ENCODE measurements at places on chromosomes 13 and 19.

DNA sequence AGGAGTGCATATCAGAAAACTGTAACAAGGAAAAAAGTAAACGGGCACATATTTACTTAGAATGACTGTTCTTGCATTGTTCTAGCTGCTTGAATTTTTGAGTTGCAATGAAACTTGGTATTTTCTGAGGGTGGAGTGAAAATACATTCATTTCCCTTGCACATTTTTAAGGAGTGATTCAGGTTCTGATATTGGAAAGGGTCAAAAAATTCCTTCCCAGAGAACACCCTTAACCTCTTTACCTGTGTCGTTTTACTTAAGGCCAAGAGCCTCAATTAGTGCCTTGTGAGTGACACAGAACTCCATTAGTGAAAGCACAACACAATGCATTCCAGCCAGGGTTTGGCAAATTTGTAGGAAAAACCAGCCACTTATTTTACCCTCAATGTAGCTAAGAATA is 2.3 kb downstream of the ITGBL1 start:
- DNase-seq, result no peak

- no peak for DNase-seq
Measured at GRCh38 chr19:51706885-51707284, 13.8 kb downstream of the SPACA6 start.

DNA sequence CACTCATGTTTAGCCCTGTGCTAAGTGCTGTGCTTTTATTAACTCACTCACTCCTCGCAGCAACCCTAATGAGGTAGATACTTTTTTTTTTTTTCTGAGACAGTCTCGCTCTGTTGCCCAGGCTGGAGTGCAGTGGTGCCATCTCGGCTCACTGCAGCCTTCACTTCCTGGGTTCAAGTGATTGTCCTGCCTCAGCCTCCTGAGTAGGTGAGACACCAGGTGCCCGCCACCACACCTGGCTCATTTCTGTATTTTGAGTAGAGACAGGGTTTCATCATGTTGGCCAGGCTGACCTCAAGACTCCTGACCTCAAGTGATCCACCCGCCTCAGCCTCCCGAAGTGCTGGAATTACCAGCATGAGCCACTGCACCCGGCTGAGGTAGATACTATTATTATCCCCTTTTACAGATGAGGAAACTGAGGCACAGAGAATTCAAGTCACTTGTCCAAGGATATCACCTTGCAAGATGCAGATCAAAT is 2.5 kb downstream of the ITPKC start:
- no peak for DNase-seq

- no peak for DNase-seq
Measured at GRCh38 chr19:18234194-18234593, 8.0 kb upstream of the PDE4C start.

DNA sequence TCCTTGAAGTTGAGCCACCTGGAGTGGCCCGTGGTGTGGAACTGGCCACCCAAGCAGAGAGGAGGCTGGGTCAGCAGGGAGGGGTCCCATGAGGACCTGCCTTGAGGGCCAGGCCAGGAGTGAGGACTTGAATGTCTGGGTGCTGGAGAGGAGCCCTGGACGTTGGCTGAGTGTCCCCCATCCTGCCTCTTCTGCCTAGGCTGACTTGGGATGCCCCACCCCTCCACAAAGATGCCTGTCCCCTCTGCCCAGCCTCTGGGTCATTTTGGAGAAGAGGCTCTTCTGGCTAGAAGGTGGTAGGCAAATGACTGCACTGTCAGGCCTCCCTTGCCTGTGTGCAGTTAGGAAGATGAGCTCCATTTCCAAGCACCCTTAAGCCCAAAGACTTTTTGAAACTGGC is 1.7 kb downstream of the SSBP4 start:
- DNase-seq, result no peak

DNA sequence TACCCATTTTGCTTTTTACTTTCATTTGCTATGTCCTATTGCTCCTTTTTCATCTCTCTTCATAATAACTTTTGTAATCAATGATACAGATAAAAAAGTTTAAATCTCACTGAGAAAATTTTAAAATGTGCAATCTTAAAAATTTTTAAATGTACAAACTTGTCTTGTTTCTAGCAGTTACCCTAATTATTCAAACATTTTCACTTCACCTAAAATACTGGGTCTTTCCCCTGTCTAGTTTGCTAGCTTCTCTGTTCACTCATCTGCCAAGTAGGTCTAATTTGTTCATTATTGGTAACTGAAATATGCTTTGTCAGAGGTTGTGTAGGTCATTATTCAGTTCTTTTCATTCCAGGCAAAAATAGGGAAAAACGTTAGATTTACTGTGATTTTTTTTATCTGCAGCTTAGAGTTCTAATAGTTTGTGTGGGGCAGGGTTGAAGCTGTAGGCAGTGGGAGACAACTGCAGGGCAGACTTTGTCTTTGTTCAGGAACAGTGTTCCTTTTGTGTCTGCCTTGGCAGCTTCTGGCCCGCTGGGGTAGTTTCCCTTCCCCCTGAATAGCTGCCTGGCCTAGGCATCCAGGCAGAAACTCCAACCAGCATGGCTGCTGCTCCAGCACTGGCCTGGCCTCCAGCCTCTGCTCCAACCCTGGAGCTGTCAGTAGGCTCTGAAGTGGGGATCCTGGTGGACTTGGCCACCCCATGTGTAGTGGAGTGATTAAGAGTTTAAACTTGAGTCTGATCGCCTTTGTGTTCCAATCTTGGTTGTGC is 48.5 kb downstream of the WDFY2 start:
- no peak for DNase-seq

DNA sequence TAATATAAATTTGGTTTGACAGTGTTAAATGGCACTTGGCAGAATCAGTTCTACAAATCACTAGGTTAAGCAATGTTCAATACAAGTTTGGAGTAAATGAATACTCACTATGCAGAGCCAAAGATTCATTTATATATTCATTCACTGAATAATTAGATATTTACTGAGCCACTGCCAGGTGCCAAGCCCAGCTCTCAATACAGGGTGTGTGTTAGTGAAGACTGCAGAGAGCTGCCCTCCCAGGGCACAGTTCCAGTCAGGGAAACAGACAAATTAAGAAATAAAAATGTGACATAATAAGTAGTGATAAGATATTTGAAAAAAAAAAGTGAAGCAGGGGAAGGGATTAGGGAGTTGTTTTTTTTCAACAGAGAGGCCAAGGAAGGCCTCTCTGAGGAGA is 411.7 kb downstream of the KCNRG start:
- DNase-seq, result no peak

GRCh38 chr13:29684441-29684840 is 89.0 kb upstream of the SLC7A1 start:
- no peak for DNase-seq

DNA sequence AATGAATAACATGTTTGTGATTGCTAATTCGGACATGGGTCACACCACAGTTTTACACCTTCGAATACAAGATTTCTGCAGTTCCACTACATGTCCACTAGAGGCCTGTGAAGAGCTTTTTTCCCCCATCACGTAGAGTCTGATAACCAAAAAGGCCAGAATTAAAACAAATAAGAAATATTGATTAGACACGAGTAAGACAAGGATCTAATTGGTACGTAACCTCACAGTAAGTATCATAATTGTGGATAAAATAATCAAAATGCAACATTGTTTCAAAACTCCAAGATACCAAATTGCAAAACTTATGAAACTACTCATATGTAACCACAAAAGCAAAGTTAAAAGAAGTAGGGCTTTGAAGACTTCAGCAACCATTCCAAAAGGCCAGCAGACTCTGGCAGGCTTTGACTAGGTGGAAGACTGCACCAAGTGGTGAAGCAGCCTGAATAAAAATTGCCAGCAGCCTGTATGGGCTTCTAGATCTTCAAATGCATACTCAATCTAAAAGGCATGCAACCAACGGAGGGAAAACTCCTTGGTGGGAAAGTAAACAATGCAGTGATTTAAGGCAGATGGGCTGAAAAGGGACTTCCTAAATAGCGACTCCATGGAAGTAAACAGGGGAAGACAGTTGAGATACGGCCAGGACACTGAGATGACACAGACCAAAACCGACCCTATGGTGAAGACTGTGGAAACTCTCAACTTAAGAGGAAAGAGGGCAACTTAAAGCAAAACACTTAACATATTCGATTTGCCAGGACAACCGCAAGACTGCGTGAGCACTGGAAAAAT is 56.7 kb downstream of the STARD13 start:
- no peak for DNase-seq

GRCh38 chr13:50244713-50245574 is 229.7 kb downstream of the KCNRG start:
- DNase-seq, result peak; percentile 41

- no peak for DNase-seq
Measured at GRCh38 chr19:4906963-4907362, 2.3 kb upstream of the UHRF1 start.

GRCh38 chr19:18137657-18138339 is 15.2 kb upstream of the PIK3R2 start:
- no peak for DNase-seq

DNA sequence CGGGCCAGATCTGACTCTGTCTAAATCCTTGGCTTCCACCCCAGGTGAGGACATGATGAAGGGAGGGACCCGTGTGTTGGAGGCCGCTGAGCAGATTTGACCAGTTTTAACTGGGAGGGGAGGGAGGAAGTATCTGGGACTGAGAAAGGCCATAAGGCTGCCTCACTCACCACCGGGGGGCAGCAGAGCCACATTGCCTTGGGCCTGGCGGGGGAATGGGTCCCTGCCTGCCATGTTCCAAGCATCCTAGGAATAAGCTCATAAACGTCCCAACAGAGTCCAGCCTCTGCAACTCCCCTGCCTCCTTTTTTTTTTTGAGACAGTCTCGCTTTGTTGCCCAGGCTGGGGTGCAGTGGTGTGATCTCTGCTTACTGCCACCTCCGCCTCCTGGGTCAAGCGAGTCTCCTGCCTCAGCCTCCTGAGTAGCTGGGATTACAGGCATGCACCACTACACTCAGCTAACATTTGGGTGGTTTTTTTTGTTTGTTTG is 15.5 kb downstream of the MAST3 start:
- peak; percentile 83 for DNase-seq

DNA sequence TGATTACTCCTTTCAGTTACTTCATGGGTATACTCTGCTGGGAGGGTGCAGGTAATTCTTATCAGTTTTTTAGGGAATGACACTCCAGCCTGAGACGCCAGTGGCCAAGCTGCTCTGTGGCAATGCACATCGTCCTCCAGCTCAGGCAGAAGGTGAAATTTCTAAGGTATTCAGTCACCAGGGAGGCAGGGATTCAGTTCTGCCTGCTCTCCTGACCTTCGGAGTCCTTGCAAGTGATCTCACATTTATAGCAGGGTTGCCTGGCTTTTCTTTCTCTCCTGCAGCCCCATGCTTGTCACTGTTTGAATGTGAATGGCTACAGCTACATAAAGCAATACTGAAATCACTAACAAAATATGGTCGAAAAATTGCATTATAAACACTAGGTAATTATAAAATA is 1447.5 kb downstream of the EFNB2 start:
- no peak for DNase-seq

GRCh38 chr19:51726049-51726448 is 2.3 kb upstream of the HAS1 start:
- no peak for DNase-seq

- no peak for DNase-seq
Measured at GRCh38 chr13:98517576-98518310, 59.2 kb downstream of the STK24 start.

GRCh38 chr19:3369337-3370213 is 3.2 kb downstream of the NFIC start:
- DNase-seq, result no peak

GRCh38 chr13:28532388-28533124 is 37.6 kb upstream of the FLT1 start:
- DNase-seq, result no peak

DNA sequence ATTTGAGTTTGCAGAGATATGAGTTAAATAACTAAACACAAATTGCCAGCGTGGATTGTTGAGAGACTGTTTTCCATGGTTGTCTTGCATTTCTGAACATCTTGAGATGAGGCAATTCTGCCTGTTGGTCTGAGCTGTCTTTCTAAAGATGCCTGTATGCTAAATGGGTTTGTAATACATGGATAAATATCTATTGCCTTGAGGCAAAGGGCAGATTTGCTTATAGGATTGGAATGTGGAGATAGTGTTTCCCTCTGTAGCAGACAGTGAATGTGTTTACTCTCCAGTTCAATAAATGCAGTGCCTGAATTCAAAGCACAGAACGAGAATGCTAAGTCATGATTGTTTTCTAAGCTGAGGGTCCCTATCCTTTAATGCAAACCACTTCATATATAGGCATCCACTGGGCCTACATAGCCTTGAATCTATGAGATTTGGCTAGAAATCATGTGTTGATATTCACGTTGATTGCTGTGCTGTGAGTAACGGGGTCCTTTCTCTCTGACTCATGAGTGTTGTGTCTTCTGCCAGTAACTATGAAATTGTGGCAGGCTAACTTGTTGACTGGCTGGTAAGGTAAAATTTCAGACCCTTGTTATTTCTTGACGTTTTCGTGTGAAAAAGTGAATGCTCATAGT is 2554.8 kb downstream of the PCDH9 start:
- no peak for DNase-seq

GRCh38 chr19:45323671-45324081 is 1.0 kb upstream of the CKM start:
- DNase-seq, result no peak

DNA sequence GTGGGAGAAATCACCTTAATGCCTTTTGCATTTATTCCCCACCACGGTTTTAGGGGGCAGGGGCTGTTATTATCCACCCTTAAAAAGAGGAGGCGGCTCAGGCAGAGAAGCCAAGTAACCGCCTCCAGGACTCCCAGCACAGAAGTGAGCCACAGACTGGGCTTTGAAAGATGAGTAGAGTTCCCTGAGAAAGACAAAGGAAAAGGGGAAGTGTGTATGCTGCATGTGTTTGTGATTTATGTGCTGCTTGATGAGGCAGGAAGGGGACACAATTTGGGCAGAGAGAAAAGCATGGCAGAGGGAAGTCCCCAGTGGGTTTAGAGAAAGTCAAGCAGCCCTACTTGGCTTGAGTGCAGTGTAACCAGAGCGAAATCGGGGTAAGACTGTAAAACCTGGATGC is 85.0 kb downstream of the DOCK9 start:
- DNase-seq, result no peak

GRCh38 chr13:31436478-31436877 is 236.7 kb downstream of the B3GLCT start:
- DNase-seq, result no peak

GRCh38 chr13:98142380-98143156 is at the start of gene FARP1:
FARP1 (plus strand) TSS chr13:98143094; CDS start chr13:98213243, 70,149 bp downstream.
- DNase-seq, result peak; percentile 31

- DNase-seq, result no peak
Measured at GRCh38 chr13:87444135-87444534, 227.0 kb upstream of the SLITRK5 start.

GRCh38 chr13:77532983-77533382 is 2.5 kb upstream of the SCEL start:
- no peak for DNase-seq

DNA sequence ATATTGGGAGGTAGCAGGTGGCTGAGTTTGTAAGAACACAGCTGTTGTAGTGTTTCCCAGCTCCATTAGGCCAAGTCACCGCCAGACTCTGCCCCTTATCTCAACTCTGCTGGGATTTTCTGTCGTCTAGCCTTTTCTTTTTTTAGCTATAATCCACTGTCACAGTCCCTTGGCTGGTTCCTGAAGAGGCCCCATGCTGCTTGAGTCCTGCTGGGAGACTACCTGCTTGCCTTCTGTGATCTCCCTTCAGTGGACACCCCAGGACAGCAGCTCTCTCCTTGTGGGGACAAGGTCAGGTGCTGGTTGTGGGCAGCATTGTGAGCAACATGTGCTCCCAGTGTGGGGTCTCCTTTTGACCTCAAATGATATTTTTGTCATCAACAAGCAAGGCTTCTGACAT is 195.0 kb upstream of the ATXN8OS start:
- no peak for DNase-seq
